ENCODE measurements at places on chromosomes 2 and 18. TPM values are rescaled to one million over a fixed set of nuclear protein-coding genes. Genes with fewer than 3 reads are reported as not detected.

DNA sequence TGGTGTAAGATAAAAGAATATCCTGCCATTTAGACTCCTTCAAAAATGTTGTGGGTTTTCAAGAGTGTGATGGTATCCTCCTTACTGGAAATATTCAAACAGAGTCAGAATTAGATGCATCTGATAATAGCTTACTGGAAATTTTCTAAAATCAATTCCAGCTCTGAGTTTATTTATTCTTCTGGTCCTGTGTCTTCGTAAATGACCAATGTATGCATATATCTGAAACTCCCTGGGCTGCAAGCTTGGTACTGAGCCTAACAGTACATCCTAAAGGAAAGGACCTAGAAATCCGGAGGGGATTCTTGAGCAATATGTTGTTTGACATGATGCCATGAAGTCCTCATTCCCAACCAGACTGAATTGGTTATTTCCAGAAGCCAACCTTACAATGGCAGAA, 130.4 kb downstream of the KCNE4 start:
- H3K36me3 ChIP-seq = no peaks in the 10 kb centered on the region
- no peaks in the 10 kb centered on the region for H3K4me1 ChIP-seq

GRCh38 chr18:12726774-12727550, 24.1 kb downstream of the PSMG2 start:
- no peaks in the 10 kb centered on the region for H3K4me1 ChIP-seq
- H3K27ac ChIP-seq = no peak overlapping the region

GRCh38 chr2:23235736-23236135, 149.2 kb upstream of the KLHL29 start:
- H3K4me1 ChIP-seq = no peaks in the 10 kb centered on the region
- H3K27me3 ChIP-seq = no peaks in the 10 kb centered on the region
- no peaks in the 10 kb centered on the region for H3K36me3 ChIP-seq
- H3K27ac ChIP-seq = no peak overlapping the region
- no peak for DNase-seq

- peaks cover 86% of the 10 kb centered on the region for H3K36me3 ChIP-seq
- H3K27me3 ChIP-seq = no peaks in the 10 kb centered on the region
- H3K4me1 ChIP-seq = no peaks in the 10 kb centered on the region
- DNase-seq = no peak
- no peak overlapping the region for H3K4me3 ChIP-seq
Observed at GRCh38 chr2:127486247-127487058, 39.8 kb downstream of the IWS1 start.

Gene VPS4B
- total RNA-seq = 32.1 TPM

DNA sequence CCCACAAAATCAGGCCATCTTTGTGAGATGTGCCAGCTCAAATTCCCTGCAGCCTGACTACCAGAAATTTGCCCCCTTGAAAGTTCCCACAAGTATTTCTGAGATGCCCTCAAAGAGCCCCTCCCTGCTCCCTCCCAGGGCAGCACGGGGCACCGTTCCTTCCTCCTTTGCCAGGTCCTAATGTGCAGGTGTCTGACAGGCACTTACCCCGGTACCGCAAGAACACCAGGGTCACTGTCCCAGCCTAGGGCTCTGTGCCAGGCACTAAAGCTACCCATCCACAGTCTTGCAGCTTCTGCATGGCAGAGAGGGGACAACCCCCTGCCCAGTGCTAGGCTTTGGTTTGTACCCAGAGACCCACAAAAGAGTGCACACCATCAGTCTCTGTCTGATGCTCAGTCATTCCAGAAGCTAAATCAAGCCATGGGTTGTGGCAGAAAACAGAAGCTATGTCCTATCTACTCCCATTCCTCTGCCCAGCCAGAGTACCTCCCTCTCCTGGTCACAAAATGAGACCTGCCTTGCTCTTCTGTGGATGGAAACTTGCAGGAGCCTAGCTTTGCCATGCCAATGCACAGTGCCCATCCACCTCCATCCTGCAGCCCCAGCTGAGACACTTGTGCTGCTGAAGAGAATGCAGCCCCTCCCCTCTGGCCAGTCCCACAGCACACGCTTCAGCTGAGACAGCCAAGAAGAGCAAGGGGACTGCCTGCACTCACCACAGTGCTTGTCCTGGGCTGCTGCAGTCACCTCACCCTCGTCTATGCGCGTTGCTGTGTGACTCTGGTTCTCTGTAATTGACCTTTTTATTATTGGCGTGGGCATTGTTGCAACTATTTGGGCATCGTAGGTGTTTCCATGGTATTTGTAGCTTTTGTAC, 48.7 kb downstream of the INPP5D start:
- H3K4me1 ChIP-seq = no peaks in the 10 kb centered on the region
- no peak overlapping the region for H3K4me3 ChIP-seq
- no peaks in the 10 kb centered on the region for H3K36me3 ChIP-seq
- H3K27ac ChIP-seq = no peak overlapping the region
- DNase-seq = no peak

GRCh38 chr18:78675231-78675630, 304.4 kb upstream of the SALL3 start:
- no peaks in the 10 kb centered on the region for H3K4me1 ChIP-seq
- H3K27ac ChIP-seq = no peak overlapping the region
- no peaks in the 10 kb centered on the region for H3K36me3 ChIP-seq

Gene RNF152
- 5.3 TPM for total RNA-seq

Gene SOWAHC
- total RNA-seq = 46.6 TPM

GRCh38 chr2:1397350-1397749, 15.9 kb upstream of the TPO start:
- H3K4me3 ChIP-seq = no peak overlapping the region
- no peaks in the 10 kb centered on the region for H3K27me3 ChIP-seq

Gene SAG
- total RNA-seq = not detected

DNA sequence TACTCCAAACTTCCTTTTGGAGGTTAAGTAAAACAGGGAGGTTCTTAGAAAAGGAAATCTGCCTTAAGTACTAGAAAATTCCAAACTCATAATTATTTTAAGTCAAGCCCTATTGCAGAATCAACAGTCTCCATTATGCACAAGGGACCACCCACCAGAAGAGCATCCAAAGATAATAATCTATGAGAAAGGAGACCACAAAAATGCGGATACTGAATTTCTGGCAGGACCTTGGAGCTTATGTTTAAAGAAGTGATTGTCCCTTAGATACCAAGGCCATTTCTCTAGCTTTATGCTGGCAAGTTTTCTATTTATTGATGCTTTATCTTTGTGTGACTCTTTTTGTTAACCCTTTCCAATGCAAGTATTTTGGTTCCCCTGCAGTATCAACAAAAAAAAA, 404.0 kb upstream of the MMADHC start:
- no peaks in the 10 kb centered on the region for H3K27me3 ChIP-seq
- H3K36me3 ChIP-seq = no peaks in the 10 kb centered on the region
- H3K4me1 ChIP-seq = no peaks in the 10 kb centered on the region
- DNase-seq = no peak
- H3K27ac ChIP-seq = no peak overlapping the region
